ENCODE measurements at places on chromosomes 13 and 19.

DNA sequence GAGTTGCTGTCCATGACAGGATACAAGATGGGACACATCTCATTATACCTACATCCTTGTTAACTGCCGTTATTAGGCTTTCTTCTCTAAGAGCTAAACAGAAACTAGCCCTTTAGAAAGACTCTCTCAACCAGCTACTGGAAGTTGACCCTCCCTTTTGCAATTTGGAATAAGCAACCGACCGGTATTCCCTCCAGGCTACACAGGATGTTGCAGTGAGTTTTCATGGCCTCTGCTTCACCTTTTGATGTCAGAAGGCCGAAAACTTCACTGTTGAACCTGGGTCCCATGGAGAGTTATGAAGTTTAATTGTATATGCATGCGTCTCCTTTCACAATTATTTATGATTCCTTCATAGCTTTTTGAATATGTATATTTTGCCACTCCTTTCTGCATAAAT, 1042.5 kb upstream of the SPRY2 start:
- no peak for DNase-seq

- no peak for DNase-seq
Measured at GRCh38 chr13:47454986-47455385, 546.1 kb downstream of the SUCLA2 start.

DNA sequence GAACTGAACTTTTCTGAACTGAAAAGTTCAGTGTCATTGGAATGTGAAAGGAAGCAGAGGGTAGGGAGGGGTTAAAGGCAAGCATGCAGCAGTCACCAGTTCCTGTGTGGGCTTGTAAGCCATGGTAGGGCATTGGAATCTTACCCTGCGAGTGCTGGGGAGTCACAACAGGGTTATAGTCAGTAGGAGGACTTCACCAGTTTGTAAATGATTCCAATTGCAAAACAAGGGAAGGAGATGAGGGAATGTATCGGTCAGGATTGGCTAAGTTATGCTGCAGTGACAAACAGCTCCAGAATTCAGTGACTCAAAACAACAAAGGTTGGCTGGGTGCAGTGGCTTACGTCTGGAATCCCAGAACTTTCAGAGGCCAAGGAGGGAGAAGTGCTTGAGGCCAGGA, 12.8 kb downstream of the LYPD3 start:
- no peak for DNase-seq

GRCh38 chr13:99687723-99688397, 186.6 kb downstream of the TM9SF2 start:
- DNase-seq, result no peak

- DNase-seq, result no peak
Measured at GRCh38 chr13:42807866-42808265, 26.5 kb downstream of the FAM216B start.

- DNase-seq, result no peak
Measured at GRCh38 chr19:7908742-7909461, 5.2 kb downstream of the MAP2K7 start.
